ENCODE measurements at places on chromosomes 1 and 21. TPM values are rescaled to one million over a fixed set of nuclear protein-coding genes. Genes with fewer than 3 reads are reported as not detected.

DNA sequence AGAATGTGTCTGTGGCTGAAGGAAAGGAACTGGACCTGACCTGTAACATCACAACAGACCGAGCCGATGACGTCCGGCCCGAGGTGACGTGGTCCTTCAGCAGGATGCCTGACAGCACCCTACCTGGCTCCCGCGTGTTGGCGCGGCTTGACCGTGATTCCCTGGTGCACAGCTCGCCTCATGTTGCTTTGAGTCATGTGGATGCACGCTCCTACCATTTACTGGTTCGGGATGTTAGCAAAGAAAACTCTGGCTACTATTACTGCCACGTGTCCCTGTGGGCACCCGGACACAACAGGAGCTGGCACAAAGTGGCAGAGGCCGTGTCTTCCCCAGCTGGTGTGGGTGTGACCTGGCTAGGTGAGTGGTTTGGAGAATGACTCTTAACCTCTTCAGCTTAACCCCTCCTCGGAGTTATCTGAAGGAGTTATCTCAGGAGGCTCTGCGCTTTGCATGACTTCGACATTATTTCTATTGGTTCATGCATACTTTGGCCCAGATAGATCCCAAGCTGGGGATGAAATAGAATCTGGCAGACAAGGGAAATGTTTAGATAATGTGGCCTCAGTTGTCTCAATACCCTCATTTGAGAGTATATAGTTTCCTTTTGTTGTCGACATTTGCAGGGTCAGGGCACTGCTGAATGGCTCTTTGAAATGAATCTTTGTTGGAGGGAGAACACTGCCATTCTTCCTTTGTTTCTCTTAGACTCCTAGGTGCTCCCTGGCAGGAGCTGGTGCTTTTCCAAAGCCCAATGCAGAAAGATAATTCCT is 39.7 kb downstream of the PTGFRN start:
- DNase-seq, result peak; percentile 36

DNA sequence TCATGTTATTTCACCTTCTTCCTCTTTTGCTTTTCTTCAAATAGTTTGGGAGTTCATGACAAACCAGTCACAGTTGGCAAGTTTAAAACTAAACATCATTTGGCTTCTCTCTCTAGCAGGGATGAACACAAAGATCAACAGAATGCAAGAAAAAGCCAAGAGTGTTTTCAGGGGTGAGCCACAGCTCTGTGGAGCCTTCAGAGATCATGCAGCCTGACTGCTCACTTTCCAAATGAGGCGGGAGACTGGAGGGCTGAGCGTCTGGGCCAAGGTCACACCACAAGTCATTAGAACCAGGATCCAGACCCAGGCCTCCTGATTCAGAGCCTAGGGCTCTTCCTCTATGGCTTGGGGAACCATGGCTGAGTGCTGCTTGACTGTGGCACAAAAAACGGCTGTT is 2.7 kb downstream of the DPT start:
- no peak for DNase-seq

DNA sequence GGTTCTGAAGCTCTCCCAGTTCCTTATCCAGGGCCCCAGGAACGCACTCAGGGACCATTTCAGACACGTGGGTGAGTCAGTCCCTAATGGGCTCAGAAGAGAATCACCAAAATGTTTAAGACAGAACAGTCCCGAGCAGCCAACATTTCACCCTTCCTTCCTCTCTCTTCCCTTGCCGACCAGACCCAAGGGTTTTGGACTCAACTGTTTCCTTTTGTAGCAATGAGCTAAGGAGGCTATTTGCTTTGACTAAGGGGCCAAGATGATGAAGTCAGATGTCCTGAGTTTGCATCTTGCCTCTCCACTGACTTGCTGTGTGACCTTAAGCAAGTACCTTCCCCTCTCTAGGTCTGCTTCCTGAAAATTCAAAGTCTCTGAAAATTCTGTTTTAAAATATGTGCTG is 472.3 kb upstream of the VAMP3 start:
- no peak for DNase-seq

- DNase-seq, result no peak
Observed at GRCh38 chr1:18731148-18731547, 100.5 kb downstream of the PAX7 start.

GRCh38 chr1:19433719-19433998 is 51.7 kb downstream of the CAPZB start:
- no peak for DNase-seq

DNA sequence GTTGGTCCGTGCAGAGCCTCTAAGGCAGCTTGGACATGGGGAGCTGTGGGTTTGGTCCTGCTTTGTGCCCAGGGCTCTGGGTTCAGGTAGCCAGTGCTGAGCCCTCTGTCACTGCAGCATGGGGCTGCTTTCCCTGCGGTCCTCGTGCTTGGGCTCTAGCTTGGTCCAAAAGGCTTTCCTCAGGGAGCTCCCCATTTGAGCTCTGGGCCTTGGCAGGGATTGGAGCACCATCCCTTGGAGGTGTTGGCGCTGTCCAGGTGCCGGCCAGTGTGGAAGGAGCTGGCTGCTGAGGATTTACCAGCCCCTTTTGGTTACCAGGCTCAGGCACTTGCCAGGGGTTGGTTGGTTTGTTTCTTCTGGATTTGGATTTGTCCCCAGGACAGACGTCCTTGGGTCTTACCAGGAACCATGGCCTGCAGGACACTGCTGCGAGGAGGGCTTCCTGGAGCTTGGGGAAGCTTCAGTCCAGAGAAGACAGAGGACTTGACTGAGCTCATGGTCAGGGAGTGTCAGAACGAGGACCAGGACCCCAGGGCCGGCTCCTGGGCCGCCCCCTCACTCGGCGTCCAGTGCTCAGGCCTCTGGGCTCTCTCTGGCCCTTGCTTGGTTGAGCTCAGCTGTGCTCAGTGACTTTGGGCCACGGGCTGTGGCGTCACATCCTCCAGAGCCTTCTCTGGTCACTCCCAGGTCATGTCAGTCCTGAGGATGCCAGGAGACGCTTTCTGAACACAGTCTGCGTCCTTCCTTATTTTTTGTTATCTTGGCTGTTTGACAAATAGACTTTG is 224.7 kb downstream of the CAMTA1 start:
- DNase-seq, result no peak

GRCh38 chr1:160410406-160411005 is 10.1 kb downstream of the VANGL2 start:
- no peak for DNase-seq

- no peak for DNase-seq
Observed at GRCh38 chr21:32328595-32328994, 29.9 kb downstream of the MRAP start.

DNA sequence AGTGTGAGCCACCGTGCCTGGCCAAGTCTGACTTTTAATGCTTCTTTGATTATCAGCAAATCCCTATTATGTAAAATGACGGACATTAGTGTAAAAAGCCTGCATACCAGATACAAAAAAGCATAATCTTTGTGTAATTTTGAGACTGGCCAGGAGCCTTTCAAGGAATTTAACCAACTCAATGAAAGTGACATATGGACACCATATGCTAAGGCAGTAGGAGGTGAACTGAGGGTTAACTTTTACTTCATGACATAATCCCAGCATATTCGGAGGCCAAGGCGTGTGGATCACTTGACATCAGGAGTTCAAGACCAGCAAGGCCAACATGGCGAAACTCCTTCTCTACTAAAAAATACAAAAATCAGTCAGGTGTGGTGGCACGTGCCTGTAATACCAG is 94.6 kb downstream of the EIF4G3 start:
- no peak for DNase-seq

GRCh38 chr21:26539566-26539965 is 33.5 kb downstream of the CYYR1 start:
- no peak for DNase-seq

DNA sequence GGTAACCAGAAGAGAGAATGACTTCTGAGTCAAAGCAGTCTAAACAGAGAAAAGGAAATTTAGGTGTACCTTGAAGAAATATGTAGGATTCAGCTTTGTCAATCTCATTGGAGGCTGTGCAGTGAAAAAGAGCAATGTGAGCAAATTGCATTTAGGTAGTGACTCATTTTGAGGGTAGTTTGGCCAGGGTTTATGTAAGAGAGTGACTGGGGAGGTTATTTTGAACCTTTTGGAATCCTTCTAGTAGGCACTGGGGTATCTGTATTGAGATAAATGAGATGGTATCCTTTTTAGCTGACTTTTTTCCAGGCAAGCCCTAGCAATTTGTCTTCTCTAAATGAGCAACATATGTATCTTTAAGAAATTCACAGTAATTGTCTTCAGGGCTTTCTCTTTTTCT is 95.9 kb downstream of the DISP1 start:
- no peak for DNase-seq

DNA sequence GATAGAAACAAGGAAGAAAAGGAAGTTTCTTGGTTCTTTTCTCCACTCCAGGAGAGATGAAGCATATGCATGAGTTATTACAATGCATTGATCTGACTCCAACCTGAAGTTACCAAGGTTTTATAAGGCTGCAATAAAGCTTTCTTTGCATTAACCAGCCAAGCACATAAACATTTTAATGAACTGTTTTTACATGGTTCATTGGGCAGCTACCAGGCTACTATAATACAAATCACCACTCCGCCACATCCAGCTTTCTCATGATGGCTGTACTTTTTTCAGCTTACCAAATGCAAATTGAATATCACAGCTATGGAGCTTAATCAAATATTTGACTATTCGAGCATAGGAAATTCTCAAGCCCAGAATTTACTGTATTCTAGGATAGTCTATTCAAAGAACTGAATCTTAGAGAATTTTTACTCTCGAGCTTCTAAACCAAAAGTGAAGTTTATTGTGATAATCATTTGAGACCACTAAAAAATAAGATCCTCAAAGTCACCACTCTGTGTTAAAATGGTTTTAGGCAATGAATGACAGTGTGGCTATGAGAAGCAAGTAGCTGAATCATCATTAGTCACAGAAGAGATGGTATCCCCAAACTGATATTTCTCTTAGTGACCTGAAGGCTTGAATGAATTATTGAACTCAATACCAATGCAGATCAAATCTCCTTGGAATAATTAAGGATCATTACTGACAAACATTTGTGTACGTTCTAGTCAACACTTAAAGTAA is 58.6 kb upstream of the ZNF281 start:
- no peak for DNase-seq

HSD3B2 gene
- total RNA-seq, result not detected

AMY1B gene
- not detected for total RNA-seq

PCP4L1 gene
- total RNA-seq, result 0.29 TPM

PIGV gene
- total RNA-seq, result 5.3 TPM

CACNA1S gene
- not detected for total RNA-seq

ANKRD34A gene
- total RNA-seq, result 1.4 TPM

OR10Z1 gene
- not detected for total RNA-seq

TMEM82 gene
- not detected for total RNA-seq

DRAXIN gene
- total RNA-seq, result 0.12 TPM

IGFN1 gene
- total RNA-seq, result not detected
